ENCODE measurements at places on chromosomes 2 and 18.

DNA sequence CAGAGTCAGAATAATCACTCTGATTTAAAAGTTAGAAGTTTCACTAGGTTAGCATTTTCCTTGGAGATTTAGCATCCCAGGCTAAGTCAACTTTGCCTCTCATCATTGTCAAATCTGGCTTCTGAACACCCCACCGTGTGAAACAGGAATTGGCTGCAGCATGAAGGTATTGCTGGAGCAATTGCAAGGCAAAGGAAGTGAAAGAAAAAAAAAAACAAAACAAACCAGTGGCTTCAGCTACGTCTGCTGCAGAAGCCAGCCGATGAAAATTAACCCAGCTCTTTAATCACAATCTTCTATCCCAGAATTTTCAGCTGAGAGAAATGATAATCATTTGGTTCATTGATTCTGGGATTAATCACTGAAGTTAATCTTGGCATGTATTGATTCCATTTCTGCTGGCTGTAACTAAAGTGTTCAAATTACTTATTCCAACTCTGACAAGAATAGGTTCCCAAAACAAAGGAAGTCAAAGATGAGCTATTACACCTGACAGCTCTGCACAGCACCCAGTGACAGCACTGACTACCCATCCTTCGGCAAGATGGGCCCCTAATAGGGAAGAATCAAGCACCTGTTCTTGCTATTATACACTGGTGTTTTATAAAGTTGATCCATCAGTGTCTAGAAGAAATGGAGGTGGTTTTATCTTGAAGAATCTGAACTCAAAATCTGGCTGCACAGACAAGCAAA, 42.7 kb upstream of the REG3G start:
- no peak for DNase-seq

DNA sequence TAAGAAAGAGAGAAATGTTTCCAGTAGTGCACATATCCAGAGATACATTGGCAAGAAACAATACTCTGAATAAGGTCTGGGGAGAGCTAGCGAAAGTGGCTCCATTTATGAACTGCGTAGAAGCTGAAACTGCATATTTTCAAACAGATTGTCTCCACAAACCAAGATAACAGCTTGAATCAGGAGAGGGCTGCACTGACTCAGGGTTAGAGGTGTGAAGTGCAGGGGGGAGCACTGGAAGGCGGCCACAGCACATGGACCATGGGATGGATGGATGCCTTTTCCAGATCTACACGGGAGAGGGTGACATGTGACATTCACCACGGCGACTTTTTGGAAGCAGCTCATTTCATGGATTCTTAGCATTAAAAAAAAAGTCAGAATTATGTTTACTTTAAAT, 729.4 kb downstream of the RNF144A start:
- no peak for DNase-seq

DNA sequence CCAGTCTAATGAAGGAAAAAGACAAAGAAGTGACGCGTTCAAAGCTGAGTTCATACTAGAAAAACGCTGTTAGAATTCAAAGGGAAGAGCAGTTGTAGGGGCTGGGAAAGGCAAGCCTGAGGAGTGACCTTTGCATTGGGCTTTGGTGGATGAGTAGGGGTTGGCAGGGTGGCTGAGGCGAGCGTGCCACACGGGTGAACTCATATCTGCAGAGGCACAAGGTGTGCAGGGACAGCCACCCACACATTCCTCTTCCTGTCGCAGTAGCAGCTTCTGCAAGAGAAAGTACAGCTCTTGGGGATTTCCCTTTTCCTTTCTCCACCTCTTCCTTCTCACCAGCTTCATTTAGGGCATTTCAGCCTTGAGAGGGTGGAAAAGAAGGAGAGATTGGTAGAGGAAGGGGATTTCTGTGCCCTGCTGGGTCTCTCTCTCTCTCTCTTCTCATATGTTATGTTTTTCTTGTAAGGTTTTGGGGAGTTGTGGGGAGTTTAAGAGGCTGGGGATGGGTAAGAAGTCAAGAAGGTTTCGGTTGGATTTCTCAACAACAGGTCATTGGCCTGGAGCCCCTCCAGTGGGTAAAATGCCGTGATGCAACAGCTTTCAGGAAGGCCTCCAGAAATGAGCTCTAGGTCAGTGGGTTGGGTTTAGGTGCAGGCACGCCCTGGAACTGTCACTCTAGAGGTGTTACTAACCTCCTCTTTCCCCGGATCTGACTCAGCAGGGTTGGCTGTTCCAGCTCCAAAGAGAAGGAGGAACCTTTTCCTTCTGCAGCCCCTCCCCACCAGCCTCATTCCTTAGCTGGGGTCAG, 40.1 kb downstream of the ODC1 start:
- peak; percentile 96 for DNase-seq

GRCh38 chr2:156401861-156402260, 34.3 kb upstream of the GPD2 start:
- DNase-seq = no peak

All from body of pancreas (tissue), 4 donors.